ENCODE measurements at places on chromosomes 2 and 18.

- no peak for DNase-seq
Measured at GRCh38 chr2:235493775-235494715, at the start of gene AGAP1. Gene AGAP1 (plus strand): TSS chr2:235494043.

DNA sequence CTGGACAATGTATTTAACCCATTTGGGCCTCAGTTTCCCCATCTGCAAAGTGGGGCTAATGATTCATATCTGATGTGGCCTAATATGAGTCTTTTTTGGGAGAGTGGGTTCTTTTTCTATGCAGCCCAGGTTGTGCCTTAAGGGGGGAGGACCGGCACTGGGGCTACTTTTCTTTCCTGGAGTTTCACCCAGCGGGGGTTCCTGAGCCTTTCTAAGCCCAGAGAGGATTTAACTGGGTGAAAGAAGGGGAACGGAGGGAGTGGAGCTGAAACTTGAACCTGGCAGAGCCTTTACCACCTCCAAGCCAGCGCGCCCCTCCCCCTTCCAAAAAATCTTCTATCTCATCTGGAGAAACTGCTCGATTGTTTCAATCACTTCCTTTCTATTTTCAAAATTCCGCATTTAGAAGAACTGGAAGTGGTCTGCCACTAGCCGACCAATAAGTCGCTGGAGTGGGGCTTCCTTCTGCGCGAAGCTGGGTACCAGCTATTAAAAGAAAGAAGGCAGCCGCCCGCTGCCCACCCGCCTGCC lies 205.0 kb upstream of the SMAD2 start:
- no peak for DNase-seq

- peak; percentile 35 for DNase-seq
Measured at GRCh38 chr2:127067620-127068350, 39.2 kb downstream of the BIN1 start.

DNA sequence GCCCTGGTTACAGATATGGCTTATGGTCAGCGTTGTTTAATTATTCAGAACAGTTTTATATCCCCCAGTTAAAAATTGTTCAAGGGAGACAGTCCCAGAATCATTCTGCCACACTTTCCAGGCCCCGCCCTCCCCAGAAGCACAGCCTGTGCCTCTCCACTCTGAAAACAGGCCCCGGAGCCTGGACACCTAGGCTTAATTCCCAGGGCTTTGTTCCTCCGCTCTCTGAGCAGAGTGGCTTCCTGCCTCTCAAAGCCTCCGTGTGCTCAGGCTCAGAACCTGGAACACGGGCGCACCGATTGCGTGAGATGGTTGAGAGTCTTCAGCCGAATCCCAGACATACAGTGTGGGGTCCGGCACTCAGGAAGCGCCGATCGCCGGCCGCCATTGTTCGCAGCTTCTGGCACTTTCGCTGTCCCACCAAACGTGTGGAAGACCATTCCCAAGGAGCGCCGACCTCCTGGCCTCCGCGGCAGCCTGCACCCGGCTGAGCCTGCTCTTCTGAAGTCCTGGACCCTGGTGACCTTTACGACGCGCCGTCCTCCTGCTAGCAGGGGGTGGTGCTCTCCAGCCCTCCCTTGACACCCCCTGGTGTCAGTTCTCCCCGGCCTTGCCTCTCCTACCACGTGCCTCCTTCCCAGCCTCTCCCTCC lies 45.6 kb downstream of the TWIST2 start:
- DNase-seq: no peak
